ENCODE measurements at places on chromosomes 12 and 14.

DNA sequence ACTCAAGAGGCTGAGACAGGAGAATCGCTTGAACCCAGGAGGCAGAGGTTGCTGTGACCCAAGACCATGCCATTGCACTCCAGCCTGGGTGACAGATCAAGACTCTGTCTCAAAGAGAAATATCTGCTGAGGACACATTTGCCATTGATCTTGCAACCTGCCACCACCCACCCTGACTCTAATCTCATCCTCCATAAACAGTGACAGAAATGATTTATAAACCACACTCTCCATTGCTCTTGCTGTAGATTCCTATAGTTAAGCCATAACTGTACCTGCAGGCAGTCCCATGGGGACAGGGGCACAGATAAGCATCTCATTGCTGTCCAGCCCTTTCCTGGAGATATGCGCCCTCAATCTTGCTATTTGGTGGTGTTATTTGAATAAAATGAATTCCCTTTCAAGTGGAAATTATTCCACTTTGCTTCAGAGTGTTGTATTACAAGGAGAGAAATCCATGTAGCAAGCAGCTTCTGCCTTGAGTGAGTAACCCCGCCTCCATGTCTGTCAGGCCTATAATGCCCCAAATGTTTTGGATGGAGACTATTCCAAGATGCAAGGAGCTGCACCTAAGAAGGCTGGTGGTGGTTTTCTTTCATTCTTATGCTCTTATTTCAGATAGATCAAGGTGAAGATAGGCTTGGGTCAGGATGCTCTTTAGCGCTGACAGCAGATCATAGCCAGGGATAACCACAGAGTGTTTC lies 3.0 kb upstream of the ZDHHC22 start:
- no peak for DNase-seq

DNA sequence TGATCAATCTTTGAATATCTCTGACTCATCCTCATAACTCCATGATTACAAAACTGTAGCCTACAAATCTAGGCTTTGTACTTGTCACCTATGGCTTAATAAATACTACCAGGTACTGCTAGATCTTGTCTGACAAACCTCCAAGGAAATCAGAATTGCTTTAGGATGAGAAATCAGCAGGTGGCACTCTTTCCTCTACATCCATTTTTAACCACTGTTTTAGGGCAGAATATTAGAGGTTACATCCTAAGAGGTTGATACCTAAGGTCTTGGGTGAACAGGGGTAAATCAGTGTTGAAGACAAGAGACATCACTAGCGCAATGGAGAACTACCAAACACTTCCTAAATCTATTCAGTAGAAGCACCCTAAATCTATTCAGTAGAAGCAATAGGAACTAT lies 63.1 kb upstream of the SOX5 start:
- DNase-seq = no peak

DNA sequence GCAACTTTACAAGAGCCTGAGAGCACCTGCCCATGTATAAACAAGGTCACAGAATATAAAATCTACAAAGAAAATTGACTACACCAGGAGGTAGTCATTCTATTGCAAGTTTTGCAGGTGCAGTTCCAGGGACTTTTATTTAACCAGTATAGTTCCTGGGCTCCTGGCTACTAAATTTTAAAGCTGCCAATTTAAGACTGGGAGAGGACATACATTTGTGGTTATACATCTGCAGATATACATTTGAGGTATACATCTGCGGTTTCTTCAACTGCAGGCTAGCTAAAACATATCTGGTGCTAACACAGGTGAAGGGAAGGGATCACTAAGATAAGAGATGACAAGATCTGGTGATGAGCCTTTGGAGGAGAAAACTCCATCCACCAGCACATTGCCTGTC lies 30.2 kb downstream of the BBS10 start:
- DNase-seq = no peak

GRCh38 chr12:21478756-21479455 lies 22.5 kb downstream of the RECQL start:
- DNase-seq = peak; percentile 71
